Activated CD4-positive, alpha-beta memory T cell treated with anti-CD3 and anti-CD28 coated beads, Interleukin-2, amount 10 ng/mL, durations not matched to agents 7 days and 5 days (primary cell): ENCODE measurements at places on chromosomes 7 and 10. TPM values are rescaled to one million over a fixed set of nuclear protein-coding genes. Genes with fewer than 3 reads are reported as not detected.

- H3K4me1 ChIP-seq: peaks cover 3% of the 10 kb centered on the region
- peaks cover 10% of the 10 kb centered on the region for H3K27me3 ChIP-seq
- H3K4me3 ChIP-seq: no peak overlapping the region
- DNase-seq: no peak
- no peaks in the 10 kb centered on the region for H3K36me3 ChIP-seq
These were observed 26.5 kb upstream of the C10orf71 start for GRCh38 chr10:49272251-49273081.

The TAS2R4 gene
- 0.73 TPM for total RNA-seq

DNA sequence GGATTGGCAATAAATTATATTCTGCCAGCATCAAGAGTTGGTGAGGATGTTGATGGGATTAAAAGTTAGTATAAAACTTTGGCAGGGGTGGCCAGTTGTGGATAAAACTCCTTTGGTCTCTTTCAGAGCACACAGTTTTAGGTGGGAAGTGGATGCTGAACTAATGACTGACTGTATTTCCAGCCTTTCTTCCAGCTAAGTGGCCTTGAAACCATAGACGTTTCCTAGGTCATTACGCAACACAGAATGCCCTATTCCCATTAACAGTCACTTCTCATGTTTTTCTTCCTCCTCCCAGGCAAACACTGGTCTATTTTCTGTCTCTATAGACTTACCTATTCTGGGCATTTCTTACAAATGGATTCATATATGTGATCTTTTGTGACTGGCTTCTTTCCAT is 467.4 kb downstream of the NEBL start:
- no peak overlapping the region for H3K4me3 ChIP-seq
- no peaks in the 10 kb centered on the region for H3K4me1 ChIP-seq
- H3K36me3 ChIP-seq: no peaks in the 10 kb centered on the region

The CYP3A4 gene
- not detected for total RNA-seq

- DNase-seq: no peak
- no peaks in the 10 kb centered on the region for H3K4me1 ChIP-seq
- no peak overlapping the region for H3K27ac ChIP-seq
- no peaks in the 10 kb centered on the region for H3K36me3 ChIP-seq
- H3K4me3 ChIP-seq: no peak overlapping the region
- H3K27me3 ChIP-seq: peaks cover 29% of the 10 kb centered on the region
These were observed 115.9 kb upstream of the CACUL1 start for GRCh38 chr10:118870467-118871243.

GRCh38 chr7:18978108-18978495 is 139.3 kb downstream of the TWIST1 start:
- no peak for DNase-seq
- H3K27me3 ChIP-seq: no peaks in the 10 kb centered on the region
- H3K4me1 ChIP-seq: no peaks in the 10 kb centered on the region
- H3K36me3 ChIP-seq: no peaks in the 10 kb centered on the region
- H3K27ac ChIP-seq: no peak overlapping the region

DNA sequence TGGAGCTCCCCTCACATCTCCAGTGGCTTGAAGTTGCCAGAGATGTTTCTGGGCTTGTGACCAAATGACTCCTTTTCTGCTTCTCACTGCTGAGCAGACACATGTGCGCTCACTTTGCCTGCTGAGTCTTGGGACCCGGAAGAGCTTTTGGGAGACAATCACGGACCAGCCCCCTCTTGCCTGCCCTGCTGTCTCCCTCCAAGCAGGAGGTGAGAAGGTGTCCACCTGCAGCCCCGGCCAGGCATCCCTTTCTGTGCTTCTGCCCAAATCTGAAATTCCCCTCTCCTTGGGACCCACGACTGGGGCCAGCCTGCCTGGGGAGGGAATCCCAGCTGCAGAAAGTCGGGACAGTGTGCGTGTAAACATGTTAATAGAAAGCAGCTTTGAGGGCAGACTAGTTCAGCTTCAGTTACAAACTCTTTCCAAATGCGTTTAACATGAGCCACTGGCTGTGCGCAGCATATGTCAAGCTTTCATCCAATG is 31.7 kb downstream of the HTRA1 start:
- peaks cover 31% of the 10 kb centered on the region for H3K4me1 ChIP-seq
- no peak overlapping the region for H3K27ac ChIP-seq
- no peaks in the 10 kb centered on the region for H3K36me3 ChIP-seq
- H3K27me3 ChIP-seq: peaks cover 30% of the 10 kb centered on the region
